GM13977 (cell line): ENCODE measurements at places on chromosomes 2 and 18.

DNA sequence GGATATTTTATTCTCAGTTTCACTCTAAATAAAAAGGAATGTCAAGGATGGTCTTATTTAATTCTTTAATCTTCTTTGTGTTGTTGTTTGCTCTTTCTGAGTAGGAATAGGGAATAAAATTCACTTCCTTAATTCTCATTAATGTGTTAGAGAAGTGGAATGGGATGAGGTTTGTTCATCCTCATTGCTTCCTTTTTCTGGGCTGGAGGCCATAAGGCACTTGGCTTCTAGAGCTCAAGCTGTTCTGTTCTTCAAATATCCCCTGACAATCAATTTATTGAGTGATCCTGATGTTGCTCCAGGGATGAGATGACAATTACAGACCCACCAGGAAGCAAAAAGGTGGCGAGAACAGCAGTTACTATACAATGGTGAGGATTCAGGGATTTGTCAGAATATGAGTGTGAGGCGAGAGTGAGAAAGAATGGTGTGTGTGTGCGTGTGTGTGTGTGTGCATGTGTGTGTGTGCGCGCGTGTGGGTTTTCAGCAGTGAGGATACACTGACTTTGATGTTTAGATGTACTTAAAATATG is 557.6 kb upstream of the FANCL start:
- DNase-seq, result no peak

GRCh38 chr2:40105593-40105992 is 326.5 kb upstream of the THUMPD2 start:
- no peak for DNase-seq

DNA sequence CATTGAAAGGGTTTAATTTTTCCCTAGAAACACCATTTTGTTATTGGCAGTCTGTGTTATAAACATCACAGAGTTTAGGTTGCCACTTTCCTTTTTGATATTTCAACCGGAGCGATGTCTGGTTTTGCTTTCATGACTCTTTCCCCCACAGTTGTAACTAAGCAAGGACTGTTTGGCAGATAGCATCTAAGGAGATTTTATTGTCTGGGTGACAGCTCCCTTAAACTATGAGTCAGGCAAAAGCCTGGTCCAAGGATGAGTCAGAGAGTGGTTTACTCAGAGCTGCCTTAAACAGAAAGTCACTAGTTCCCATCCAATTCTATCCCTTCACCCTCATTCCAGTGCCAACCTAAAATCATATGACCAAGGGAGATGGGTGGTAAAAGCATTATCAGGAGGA is 341.6 kb upstream of the VWC2L start:
- peak; percentile 3 for DNase-seq

GRCh38 chr2:216279459-216279858 is 92.8 kb downstream of the MARCHF4 start:
- DNase-seq, result no peak

DNA sequence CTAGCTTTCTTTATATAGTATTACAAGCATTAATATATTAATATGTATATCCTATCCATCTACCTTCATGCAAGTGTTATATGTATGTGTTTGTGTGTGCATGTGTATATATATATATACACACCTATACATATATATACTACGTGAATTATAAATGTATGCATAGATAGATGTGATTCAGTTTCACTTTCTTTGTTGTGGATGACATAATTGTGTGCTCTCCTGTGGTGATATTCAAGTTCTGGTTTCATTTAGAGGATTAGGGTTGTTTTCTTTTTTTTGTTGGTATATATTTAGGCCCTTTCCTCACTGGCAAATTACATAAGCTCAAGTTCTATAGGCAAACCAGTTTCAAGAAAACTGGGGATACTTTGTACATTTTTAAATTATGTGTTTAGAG is 225.7 kb upstream of the FANCL start:
- peak; percentile 33 for DNase-seq

DNA sequence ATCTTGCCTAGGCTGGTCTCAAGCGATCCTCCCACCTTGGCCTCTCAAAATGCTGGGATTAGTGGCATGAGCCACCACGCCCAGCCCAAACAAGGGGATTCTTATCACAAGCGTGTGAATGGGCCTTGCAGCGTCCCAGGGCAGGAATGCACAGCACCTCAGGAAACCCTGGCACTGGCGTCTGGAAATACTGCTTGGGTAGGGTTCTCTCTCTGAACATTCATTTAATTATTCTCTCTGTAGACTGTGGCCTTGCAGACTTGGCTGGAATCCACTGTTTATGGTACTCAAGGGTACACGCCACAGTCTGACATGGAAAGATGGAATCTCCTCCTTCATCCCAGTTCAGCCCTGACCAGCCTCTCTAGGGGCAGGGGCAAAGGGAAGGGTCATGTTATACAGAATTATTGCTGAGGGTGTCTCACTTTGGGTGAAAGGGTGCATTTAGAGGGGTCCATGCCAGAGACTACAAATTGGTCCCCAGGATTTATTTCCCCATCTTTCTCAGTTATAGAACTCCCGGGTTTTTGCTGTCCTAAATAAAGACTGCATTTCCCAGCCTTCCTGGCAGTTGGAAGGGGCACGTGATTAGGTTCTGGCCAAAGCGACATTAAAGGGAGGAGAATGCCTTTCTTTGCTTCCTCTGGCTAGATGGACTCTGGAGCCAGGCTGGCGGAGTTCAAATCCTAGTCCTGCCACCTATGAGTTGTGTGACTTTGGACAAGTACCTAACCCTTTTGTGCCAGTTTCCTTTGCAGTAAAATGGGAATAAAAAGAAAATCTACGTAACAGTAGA is 147.2 kb upstream of the HAAO start:
- no peak for DNase-seq
